ENCODE measurements at places on chromosomes 1 and 21.

DNA sequence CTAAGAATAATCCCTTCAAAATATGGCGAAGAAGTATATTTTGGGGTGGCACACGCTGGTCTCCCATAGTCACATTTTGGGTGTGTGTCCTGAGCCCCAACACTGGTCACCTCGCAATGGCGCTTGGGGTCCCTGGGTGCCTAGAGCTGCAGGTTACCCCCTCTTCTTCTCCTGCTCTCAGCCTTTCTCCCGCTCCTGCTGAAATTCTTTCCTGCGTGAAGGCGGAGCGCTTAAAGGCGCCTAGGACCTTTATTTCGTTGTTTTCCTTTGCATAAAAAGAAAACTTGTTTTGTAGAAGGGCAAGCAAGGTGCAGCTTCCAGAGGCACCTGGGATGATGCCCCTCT lies 339 bp upstream of the PIK3CD start:
- no peak for DNase-seq

DNA sequence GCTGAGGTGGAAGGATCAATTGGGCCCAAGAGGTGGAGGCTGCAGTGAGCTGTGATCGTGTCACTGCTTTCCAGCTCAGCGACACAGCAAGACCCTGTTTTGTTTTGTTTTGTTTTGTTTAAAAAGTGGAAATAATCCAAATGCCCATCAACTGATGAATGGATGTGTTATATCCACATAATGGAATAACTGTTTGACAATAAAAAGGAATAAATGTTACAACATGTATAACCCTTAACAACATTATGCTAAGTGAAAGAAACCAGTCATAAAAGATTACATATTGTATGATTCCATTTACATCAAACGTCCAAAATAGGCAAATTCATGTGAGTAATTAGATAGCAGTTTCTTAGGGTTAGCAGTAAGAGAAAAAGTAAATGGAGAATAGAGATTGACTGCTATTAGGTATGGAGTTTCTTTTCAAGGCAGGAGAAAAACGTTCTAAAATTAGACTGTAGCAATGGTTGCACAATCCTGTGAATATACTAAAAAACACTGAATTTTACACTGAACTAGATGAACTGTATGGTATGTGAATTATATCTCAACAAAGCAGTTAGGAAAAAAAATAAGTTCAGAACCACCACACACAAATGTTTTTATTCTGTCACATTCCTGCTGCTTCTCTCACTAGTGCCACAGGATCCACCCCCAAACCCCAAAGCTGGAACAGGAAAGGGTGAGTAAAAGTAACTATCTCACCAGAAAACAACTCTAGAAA lies 15.7 kb downstream of the FOXJ3 start:
- no peak for DNase-seq

DNA sequence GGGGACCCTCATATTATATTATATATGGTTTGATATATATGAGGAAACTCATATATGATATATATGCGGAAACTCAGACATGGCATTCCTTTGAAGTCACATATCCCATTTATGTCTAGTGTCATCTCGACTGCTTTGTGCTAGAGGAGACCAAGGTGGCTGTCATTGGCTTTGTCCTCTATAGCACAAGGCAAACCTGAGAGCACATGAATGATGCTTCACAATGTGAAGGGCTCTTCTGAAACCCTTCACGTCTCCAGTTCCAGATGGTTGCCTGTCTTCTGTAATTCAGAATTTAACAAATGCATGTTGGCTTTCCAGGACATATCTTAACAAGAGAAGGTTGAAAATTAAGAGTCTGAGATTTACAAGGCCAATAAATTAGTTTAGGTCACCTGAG lies 303.6 kb downstream of the BARHL2 start:
- no peak for DNase-seq

- DNase-seq: no peak
Observed at GRCh38 chr1:74681449-74681848, 7.9 kb upstream of the ERICH3 start.

DNA sequence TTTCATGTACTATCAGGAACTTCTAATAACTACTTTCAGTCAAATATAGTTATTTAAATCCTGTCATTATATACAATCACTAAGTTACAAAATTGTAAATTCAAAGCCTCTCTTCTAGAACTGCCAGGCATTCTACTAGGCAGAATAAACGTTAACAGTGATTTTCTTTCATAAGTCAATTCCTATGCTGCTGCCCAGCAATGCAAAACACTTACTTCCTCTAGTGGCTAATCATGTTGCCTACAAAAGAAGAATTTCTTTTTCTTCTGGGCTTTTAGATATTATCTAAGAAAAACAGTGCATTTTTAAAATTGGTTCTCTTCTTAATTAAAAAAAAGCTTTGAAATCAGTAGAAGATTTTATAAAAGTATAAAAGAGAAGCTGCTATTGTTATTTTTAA lies 509.8 kb upstream of the ADAMTS5 start:
- no peak for DNase-seq
